Stimulated activated CD8-positive, alpha-beta memory T cell treated with anti-CD3 and anti-CD28 coated beads, Interleukin-15, amount 100 ng/mL, for 48 hours (primary cell): ENCODE measurements at places on chromosomes 3 and 15.

GRCh38 chr3:109066864-109067263 is 51.1 kb downstream of the MORC1 start:
- no peak for DNase-seq

- no peak for DNase-seq
Measured at GRCh38 chr3:12973827-12974226, 99.4 kb downstream of the IQSEC1 start.

GRCh38 chr3:47603332-47603731 is 24.7 kb upstream of the CSPG5 start:
- DNase-seq: no peak

- DNase-seq: no peak
Measured at GRCh38 chr3:69761896-69762767, 22.9 kb downstream of the MITF start.

DNA sequence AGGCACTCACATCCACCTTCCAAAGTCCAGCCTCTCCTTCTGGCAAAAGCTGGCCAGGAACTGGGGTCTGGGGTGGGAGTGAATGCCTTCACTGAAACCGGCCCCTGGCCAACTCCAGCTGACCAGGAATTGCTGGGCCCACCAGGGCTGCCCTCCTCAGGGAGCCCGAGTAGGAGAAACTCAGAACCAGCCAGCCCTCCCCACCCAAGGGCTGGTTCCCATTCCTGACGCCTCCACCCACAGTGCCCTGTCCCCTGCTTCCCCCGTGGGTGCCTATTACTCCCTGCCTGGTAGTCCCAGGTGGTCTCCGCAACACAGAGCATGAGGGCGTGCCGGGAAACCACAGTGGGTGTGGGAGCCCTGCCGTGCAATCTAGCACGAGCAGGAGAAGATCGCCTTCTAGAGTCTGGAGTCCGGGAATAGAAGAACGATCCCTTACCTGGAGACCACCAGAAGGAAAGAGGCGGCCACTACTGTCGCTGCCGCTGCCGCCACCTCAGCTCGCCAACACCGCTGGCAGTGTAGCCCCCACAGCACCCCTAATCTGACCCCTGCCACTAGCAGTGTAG is 178.8 kb downstream of the POTEB3 start:
- DNase-seq: no peak

- DNase-seq: no peak
Measured at GRCh38 chr3:122875547-122876127, 80.8 kb downstream of the SLC49A4 start.

DNA sequence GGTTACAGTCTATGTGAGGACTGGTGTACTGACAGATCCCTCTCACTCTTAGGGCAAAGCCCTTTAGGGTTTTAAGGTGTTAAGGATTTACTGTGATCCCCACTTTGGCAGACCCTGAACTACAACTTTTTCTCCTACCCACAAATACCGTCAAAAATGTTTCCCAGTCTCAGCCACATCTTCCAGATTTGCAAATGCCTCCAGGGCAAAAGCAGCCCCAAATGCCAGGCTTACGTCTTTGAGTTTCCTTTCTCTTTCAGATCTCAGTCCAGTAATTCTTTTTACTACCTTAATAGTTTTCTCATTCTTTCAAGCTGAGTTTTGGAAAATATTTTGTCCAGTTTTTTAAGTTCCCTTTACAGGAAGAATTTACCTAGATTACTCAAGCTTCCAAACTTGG is 13.4 kb upstream of the ITGA11 start:
- DNase-seq: no peak

DNA sequence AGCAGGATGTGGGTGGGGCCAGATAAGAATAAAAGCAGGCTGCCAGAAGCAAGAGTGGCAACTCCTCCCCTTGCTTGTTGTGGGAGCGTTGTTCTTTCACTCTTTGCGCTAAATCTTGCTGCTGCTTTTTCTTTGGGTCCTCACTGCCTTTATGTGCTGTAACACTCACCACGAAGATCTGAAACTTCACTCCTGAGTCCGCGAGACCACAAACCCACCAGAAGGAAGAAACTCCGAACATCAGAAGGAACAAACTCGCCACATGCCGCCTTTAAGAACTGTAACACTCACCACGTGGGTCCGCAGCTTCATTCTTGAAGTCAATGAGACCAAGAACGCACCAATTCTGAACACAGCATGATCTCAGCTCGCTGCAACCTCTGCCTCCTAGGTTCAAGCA is 72.9 kb downstream of the IL12A start:
- no peak for DNase-seq
